ENCODE measurements at places on chromosomes 16 and 17.

DNA sequence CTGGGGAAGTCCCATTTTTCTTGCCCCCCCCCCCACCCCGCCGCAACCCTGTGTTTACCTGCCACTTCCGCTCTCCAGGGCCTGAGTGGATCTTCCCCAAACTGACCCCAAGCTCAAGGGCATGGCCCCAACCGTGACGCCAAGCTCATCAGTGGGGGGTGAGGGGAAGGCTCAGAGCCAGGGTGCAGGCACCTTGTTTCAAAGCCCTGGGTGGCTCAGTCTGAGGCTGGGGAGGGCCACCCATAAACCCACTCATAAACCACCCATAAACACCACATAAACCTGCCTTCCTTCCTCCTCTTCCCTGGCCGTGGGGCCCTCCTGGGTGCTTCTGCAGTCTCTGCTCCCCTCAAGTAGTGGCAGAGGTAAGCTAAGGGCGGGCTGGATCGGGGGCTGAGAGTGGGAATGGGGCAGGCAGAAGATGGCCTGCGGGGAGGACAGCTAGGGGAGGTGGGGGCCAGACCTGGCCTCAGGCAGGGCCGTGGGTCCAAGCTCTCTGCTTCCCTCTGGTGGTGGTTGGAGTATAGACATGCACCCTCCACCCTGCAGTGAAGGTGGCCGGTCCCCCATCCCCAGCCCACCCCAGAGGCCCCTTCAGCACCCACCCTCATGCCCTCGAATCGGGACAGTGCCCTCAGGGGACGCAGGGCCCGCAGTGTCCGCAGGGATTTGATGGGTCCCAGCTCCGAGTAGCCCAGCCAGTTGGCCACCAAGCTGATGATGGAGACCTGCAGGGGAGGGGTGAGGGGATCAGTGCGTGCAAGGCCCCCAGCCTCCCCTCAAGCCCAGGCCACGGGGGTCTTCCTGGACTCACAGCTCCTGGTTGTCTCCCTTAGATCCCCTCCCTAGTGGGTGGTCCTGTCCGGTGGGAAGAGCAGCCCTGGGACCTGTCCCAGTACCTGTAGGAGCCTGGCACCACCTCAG is 14.6 kb upstream of the CD79B start:
- DNase-seq = peak; percentile 91
- no peak overlapping the region for H3K27ac ChIP-seq
- peaks cover 3% of the 10 kb centered on the region for H3K4me1 ChIP-seq
- peaks cover 69% of the 10 kb centered on the region for H3K27me3 ChIP-seq

DNA sequence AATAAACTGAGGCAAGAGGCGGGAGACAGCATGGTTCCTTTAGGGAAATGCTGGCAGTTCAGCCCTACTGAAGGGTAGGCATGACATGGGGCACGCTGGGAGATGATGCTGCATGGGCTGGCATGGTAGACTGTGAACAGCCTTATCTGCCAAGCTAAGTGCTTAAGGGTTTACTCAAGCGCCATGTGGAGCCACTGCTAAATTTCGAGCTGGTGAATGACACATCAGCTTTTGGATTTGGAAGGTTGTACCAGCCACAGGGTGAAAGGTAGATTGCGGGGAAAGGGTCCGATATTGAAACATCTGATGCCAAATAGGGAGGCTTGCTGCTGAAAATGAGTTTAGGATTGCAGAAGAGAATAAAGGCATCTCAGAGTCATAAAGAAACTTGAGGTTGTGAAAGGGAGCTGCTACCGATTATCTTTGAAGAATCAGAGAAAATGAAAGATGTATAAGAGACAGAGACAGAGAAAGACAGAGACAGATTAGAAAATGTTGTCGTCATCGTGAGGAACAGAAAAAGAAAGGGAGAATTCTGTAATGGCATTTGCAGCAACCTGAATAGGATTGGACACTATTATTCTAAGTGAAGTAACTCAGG is 16.3 kb downstream of the PIK3R5 start:
- no peak overlapping the region for H3K4me3 ChIP-seq
- no peak for DNase-seq
- H3K36me3 ChIP-seq = no peaks in the 10 kb centered on the region
- H3K4me1 ChIP-seq = no peaks in the 10 kb centered on the region
- peaks cover 8% of the 10 kb centered on the region for H3K27me3 ChIP-seq
- no peak overlapping the region for H3K27ac ChIP-seq

DNA sequence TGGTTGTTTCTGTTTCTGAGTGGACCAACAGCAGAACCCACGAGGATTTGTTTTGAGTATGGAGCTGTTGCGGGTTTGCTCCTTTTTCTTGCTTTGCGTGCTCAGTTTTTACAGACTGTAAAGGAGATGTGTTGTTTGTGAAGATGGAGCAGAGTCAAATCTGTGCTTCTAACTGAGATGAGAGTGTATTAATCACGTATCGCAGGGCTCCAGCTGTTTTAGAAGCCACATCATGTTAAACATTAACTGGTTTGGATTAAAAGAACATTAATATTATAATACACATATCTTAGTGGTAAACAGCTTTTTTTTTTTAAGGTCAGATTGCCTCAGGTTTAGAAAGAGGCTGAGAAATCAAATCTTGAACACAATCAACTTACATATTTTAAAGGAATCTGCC is 69.4 kb downstream of the YPEL2 start:
- peaks cover 3% of the 10 kb centered on the region for H3K27me3 ChIP-seq
- H3K4me3 ChIP-seq = no peak overlapping the region
- DNase-seq = no peak
- no peak overlapping the region for H3K27ac ChIP-seq

- H3K27me3 ChIP-seq = no peaks in the 10 kb centered on the region
- H3K27ac ChIP-seq = peak overlapping the region; percentile 60
- H3K4me3 ChIP-seq = no peak overlapping the region
- peaks cover 28% of the 10 kb centered on the region for H3K4me1 ChIP-seq
- no peaks in the 10 kb centered on the region for H3K36me3 ChIP-seq
Observed at GRCh38 chr17:60352569-60352968, 39.4 kb downstream of the USP32 start.

GRCh38 chr16:57727610-57728009 is 8.0 kb upstream of the KATNB1 start:
- DNase-seq = no peak
- H3K4me1 ChIP-seq = peaks cover 3% of the 10 kb centered on the region
- H3K36me3 ChIP-seq = no peaks in the 10 kb centered on the region
- no peak overlapping the region for H3K27ac ChIP-seq
- no peak overlapping the region for H3K4me3 ChIP-seq

DNA sequence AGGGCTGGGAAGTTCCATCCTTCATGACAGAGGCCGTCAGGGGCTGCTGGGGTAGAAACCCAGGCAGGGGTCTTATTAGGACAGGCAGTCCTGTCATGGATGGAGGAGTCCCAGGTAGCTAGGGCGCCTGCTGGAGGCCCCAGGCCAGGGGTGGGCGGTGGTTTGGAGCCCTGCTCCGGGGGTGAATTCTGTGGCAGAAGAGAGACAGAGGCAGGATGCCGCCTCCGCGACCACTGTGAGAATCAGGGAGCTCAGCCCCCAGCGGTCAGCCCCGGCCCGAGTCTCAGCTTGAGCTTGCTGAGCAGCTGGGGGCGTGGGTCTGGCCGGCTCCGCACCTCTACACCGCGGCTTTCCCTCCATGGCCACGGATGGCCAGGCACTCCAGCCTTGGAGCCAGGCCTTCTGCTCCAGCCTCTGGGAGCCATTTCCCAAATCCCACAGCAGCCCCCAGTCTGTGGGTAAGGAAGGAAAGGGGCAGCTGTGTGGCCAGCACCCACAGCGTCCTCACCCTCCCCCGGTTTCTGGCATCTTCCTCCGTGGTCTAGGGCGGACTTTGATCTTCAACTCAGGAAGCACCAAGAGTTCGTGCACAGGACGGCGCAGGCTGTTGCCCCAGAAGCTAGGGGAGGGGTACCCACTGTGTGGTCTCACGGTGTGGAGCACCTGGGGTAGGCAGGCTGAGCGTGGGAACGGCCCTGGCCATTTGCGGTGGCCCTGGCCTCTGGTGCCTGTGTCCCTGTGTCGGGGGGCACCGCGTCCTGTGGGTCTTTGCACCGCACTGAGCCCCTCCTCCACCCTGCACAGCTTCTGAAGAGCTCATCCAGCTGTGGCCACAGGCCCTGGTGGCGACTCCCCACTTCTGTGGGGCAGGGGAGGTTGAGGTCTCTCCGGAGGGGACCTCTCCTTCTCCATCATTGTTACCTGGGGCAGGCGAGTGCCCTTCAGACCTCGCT is 14.1 kb downstream of the CD7 start:
- no peak for DNase-seq
- no peaks in the 10 kb centered on the region for H3K27me3 ChIP-seq
- H3K36me3 ChIP-seq = no peaks in the 10 kb centered on the region
- H3K4me1 ChIP-seq = peaks cover 70% of the 10 kb centered on the region
- no peak overlapping the region for H3K4me3 ChIP-seq

GRCh38 chr16:85334718-85335583 is 222.7 kb upstream of the CIBAR2 start:
- H3K4me1 ChIP-seq = peaks cover 78% of the 10 kb centered on the region
- no peaks in the 10 kb centered on the region for H3K27me3 ChIP-seq
- DNase-seq = peak; percentile 88
- H3K36me3 ChIP-seq = no peaks in the 10 kb centered on the region
- H3K27ac ChIP-seq = peak overlapping the region; percentile 85

- H3K27ac ChIP-seq = no peak overlapping the region
- no peaks in the 10 kb centered on the region for H3K4me1 ChIP-seq
- H3K27me3 ChIP-seq = peaks cover 13% of the 10 kb centered on the region
- no peak overlapping the region for H3K4me3 ChIP-seq
- no peak for DNase-seq
Observed at GRCh38 chr17:61382796-61383688, 16.6 kb upstream of the TBX2 start.

GRCh38 chr16:19095654-19096053 is 18.1 kb upstream of the ITPRIPL2 start:
- DNase-seq = no peak
- no peak overlapping the region for H3K27ac ChIP-seq
- H3K36me3 ChIP-seq = no peaks in the 10 kb centered on the region
- no peaks in the 10 kb centered on the region for H3K27me3 ChIP-seq

DNA sequence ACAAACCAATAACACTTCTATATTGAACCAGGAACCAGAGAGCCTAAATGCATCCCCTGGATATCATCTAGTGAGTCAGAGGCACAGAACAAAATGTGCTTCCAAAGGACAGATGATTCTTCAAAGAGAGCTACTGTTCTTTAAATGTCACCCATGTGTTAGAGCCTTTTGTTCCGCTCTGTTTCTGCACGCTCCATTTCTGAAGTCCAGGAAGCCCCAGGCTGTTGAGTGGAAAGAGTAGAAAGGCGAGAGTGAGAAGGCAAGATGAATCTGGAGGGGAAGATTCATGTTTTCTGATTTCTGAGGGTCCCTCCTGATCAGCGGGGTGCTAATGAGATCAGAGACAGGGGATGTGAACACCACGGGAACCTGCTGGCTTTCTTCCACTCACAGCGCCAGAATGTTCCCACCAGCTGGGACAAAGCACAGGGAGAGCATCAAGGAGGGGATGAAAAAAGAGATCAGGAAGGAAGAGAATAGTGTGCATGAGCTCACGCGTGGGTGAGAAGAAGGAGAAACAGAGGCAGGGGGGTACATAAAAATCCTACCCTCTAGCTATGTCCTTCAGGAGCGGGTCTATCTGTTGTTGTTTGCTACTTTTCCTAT is 559.9 kb upstream of the HSBP1 start:
- no peak overlapping the region for H3K27ac ChIP-seq
- H3K4me3 ChIP-seq = no peak overlapping the region
- no peak for DNase-seq
- no peaks in the 10 kb centered on the region for H3K27me3 ChIP-seq

- no peak within 1 kb of the TSS for H3K27ac ChIP-seq
- peaks cover 67% of the 10 kb centered on the region for H3K27me3 ChIP-seq
- peak; percentile 91 for DNase-seq
Observed at GRCh38 chr17:80035937-80036714, at the start of gene CCDC40. CCDC40 (plus strand) TSS chr17:80036642; CDS start chr17:80036663, 21 bp downstream.

DNA sequence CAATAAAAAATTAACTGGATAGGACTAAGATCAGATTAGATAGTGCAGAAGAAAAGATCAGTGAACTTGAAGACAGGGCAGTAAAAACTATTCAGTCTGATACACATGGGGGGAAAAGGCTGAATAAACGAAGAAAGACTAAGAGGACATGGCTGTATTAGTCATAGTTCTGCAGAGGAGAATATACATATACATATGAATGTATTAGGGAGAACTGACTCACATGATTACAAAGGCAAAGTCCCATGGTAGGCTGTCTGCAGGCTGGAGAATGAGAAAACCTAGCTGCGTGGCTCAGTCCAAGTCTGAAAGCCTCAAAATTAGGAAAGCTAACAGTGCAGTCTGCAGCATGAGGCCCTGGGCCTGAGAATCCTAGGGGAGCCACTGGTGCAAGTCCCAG is 98.2 kb upstream of the GNAO1 start:
- H3K27ac ChIP-seq = no peak overlapping the region
- no peak overlapping the region for H3K4me3 ChIP-seq
- no peaks in the 10 kb centered on the region for H3K4me1 ChIP-seq
- no peak for DNase-seq
- no peaks in the 10 kb centered on the region for H3K27me3 ChIP-seq
- no peaks in the 10 kb centered on the region for H3K36me3 ChIP-seq

- H3K4me1 ChIP-seq = peaks cover 19% of the 10 kb centered on the region
- no peak overlapping the region for H3K27ac ChIP-seq
- DNase-seq = no peak
- H3K4me3 ChIP-seq = no peak overlapping the region
- H3K27me3 ChIP-seq = no peaks in the 10 kb centered on the region
- H3K36me3 ChIP-seq = peaks cover 20% of the 10 kb centered on the region
Observed at GRCh38 chr17:40327244-40327729, 18.3 kb downstream of the RARA start.

- DNase-seq = no peak
- no peak overlapping the region for H3K4me3 ChIP-seq
- no peak overlapping the region for H3K27ac ChIP-seq
- peaks cover 19% of the 10 kb centered on the region for H3K4me1 ChIP-seq
Observed at GRCh38 chr16:67394155-67395104, 1.1 kb upstream of the TPPP3 start.

GRCh38 chr16:12742741-12743140 is 60.9 kb downstream of the CPPED1 start:
- no peak overlapping the region for H3K27ac ChIP-seq
- no peak for DNase-seq
- H3K4me3 ChIP-seq = no peak overlapping the region
- no peaks in the 10 kb centered on the region for H3K27me3 ChIP-seq
- no peaks in the 10 kb centered on the region for H3K36me3 ChIP-seq

GRCh38 chr16:79593074-79593531 is 7.4 kb downstream of the MAF start:
- no peak overlapping the region for H3K4me3 ChIP-seq
- DNase-seq = no peak
- no peaks in the 10 kb centered on the region for H3K36me3 ChIP-seq
- no peak overlapping the region for H3K27ac ChIP-seq
- no peaks in the 10 kb centered on the region for H3K4me1 ChIP-seq

DNA sequence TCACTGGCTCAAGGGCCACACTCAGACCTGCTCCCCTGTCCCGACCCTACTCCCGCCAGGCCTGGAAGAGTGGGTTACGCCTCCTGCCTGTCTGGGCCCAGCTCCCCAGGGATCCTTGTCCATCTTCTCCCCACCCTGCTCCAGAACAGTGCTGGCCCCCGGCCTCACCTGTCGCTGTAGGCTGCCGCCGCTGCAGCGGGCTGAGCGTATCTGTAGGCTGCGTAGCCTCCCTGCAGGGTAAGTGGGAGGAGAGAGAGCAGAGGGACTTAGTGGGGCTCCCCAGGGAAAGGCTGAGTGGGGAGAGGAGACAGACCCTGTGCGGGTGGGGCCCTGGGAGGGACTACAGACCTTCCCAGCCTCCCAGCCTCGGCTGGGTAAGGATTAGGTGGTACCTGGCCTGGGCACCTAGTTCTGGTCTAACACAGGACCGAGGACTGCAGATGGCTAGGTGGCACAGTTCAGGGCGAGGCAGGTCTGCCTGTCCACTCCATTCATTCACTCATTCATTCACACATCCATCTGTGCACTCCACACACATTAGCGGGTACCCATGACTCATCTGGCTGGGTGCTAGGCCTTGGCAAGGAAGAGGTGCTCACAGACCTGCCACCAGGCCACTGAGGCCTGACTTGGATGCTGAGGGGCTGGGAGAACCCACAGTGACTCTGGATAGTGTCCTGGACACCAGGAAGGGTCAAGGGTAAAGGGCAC is 20.9 kb downstream of the ENGASE start:
- peaks cover 32% of the 10 kb centered on the region for H3K27me3 ChIP-seq
- H3K4me3 ChIP-seq = no peak overlapping the region
